ENCODE measurements at places on chromosomes 7 and 10. TPM values are rescaled to one million over a fixed set of nuclear protein-coding genes. Genes with fewer than 3 reads are reported as not detected.

GSAP gene
- total RNA-seq: 1.9 TPM

CDC14C gene
- under 0.01 TPM for total RNA-seq

DNA sequence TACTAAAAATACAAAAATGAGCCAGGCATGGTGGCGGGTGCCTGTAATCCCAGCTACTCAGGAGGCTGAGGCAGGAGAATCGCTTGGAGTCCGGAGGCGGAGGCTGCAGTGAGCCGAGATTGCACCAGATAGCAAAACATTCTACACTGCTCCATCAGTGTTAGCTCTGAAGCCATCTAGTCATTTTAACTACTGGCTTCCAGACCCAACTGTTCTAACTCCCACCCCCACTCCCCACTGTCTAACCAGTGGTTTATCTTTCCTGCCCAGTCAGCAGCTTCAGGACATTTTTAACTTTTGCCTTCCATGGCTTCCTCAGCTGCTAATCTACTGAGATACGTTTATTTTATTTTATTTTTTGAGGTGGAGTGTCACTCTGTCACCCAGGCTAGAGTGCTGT is 6.2 kb upstream of the FRAT1 start:
- H3K4me3 ChIP-seq: no peak overlapping the region
- H3K27ac ChIP-seq: no peak overlapping the region
- no peak for DNase-seq
- no peaks in the 10 kb centered on the region for H3K36me3 ChIP-seq

PLXNA4 gene
- total RNA-seq: under 0.01 TPM

MCM10 gene
- total RNA-seq: 11.8 TPM

ERVW-1 gene
- total RNA-seq: not detected

DNA sequence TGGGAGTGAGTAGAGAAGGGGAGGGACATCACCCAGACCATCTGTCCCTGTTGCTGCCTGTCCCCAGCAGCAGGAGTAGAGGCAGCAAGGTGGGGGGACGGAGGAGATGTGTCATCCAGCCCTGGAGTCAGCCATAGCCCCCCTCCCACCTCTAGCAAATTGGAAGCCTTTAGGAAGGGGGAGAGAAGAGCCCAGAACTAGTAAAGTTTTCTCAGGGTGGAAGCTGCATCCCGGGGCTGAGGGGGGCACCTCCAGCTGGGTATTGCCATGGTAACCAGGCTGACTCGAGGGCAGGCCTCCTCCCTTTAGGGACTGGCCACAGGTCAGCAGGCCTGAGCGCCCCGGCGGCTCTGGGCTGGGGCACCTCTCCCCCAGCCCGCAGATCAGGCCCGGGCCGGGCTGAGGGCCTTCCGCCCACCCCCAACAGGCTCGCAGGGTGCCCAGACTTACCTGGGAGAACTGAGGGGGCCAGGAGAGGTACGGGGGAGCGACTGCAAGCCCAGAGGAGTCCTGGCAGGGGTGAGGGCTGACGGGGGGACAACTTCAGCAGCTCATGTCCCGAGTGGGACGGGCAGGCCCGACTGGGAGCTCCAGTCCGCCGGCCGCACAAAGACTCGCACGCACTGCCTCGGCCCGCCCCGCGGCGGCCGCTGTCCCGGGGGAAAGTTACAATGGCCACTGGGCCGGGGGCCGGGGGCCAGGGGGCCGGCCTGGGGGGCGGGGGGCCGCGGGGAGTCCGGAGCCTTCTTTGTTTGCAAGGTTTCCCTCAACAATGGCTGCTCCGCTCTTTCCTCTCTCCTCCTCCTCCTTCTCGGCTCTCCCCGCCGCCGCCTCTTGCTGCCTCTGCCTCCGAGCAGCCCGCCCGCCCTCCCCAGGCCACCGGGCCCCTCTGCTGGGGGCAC is 6.0 kb downstream of the LDB1 start:
- peak overlapping the region; percentile 92 for H3K4me3 ChIP-seq
- peaks cover 36% of the 10 kb centered on the region for H3K4me1 ChIP-seq
- no peak for DNase-seq
- no peaks in the 10 kb centered on the region for H3K27me3 ChIP-seq
- peaks cover 26% of the 10 kb centered on the region for H3K36me3 ChIP-seq

- DNase-seq: no peak
- H3K4me1 ChIP-seq: no peaks in the 10 kb centered on the region
- no peaks in the 10 kb centered on the region for H3K36me3 ChIP-seq
- H3K27me3 ChIP-seq: no peaks in the 10 kb centered on the region
Measured at GRCh38 chr7:27079234-27079975, 16.4 kb downstream of the HOXA1 start.

DNA sequence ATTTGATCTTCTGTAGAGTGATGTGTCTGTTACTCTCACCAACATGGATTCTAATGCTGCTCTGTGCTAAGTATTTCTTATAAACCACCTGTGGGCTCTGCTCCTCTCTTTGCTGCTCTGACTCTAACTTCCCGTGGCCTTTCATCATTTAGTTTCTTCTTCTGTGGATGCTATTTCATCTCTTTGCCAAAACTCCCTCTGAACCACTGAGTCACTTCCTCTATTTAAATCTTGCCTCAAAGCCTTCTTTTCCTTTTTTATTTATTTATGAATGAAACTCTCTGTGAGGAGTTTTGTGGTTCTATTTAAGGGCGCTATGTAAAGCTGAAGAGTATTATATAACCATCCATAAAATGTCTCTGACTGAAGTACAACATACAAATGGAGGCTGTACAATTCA is 538.5 kb downstream of the SUGCT start:
- no peaks in the 10 kb centered on the region for H3K36me3 ChIP-seq
- peak; percentile 93 for DNase-seq
- H3K4me1 ChIP-seq: no peaks in the 10 kb centered on the region
- no peaks in the 10 kb centered on the region for H3K27me3 ChIP-seq
- H3K27ac ChIP-seq: no peak overlapping the region

GRCh38 chr7:54543051-54543488 is 895 bp downstream of the VSTM2A start:
- H3K4me1 ChIP-seq: no peaks in the 10 kb centered on the region
- H3K36me3 ChIP-seq: no peaks in the 10 kb centered on the region
- H3K4me3 ChIP-seq: no peak overlapping the region
- peak; percentile 5 for DNase-seq
- H3K27me3 ChIP-seq: peaks cover 24% of the 10 kb centered on the region

GRCh38 chr7:1020849-1021251 is 23.5 kb upstream of the GPR146 start:
- no peak for DNase-seq
- H3K36me3 ChIP-seq: peaks cover 32% of the 10 kb centered on the region
- no peaks in the 10 kb centered on the region for H3K4me1 ChIP-seq
- H3K4me3 ChIP-seq: no peak overlapping the region
- no peaks in the 10 kb centered on the region for H3K27me3 ChIP-seq

- H3K4me3 ChIP-seq: no peak overlapping the region
- peak; percentile 3 for DNase-seq
- no peak overlapping the region for H3K27ac ChIP-seq
Measured at GRCh38 chr7:138752518-138753149, 45.2 kb upstream of the TMEM213 start.

DNA sequence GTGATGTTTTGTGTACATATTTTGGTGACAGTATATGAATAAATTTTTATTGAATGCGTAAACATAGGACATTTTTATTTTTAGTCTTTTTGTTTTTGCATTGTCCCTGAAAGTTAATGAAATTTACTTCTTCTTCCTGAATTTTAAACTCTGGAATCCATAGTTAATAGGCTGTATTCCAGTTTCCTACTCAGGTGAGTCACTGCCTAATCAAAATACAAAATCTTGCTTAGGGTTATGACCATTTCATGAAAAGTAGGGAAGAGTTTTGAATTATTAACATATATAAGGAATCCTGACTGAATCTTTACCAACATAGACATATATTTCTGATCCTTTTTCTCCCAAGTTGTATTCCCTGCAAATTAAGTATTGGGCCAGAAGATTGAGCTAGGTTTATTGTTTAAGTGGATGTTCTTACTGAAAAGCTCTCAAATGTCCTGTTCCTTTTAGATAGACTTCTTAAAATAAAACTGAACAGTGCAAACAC is 2.6 kb downstream of the CREM start:
- H3K4me1 ChIP-seq: peaks cover 3% of the 10 kb centered on the region
- no peaks in the 10 kb centered on the region for H3K36me3 ChIP-seq
- H3K27me3 ChIP-seq: no peaks in the 10 kb centered on the region
- peak; percentile 8 for DNase-seq
- no peak overlapping the region for H3K4me3 ChIP-seq

NEUROD6 gene
- not detected for total RNA-seq
